ENCODE measurements at places on chromosomes 12 and 14.

DNA sequence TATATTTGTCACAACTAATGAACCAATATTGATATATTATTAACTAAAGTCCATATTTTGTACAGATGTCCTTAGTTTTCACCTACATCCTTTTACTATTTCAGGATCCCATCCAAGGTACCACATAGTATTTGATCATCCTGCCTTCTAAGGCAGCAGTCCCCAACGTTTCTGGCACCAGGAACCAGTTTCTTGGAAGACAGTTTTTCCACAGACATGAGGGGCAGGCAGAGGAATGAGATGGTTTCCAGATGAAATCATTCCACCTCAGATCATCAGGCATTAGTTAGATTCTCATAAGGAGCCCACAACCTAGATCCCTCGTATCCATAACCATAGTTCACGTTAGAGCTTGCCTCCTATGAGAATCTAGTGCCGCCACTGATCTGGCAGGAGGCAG lies 82.8 kb upstream of the BCL2L14 start:
- DNase-seq: no peak

DNA sequence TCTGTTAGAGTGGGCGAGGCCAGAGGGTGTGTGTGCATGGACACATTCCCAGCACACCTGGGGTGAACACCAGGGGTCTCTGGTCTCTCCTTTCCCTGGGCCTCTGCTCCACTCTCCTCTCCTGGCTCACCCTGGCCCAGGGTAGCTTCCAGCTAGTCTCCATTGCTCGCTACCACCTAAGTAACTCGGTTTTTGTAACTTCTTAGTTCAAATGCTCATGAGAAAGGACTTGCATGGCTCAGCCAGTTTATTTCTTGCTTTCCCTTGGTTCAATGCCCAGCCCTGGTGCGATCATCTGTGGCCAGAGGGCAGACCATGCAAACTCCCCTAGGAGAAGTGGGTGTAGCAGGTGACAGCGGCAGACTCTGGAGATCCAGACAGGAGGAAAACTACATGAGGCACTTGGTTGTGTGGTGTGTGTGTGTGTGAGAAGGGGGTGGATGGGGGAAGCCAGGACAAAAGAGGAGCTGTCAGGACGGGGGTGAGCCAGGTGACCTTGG lies 8.9 kb upstream of the ACVR1B start:
- DNase-seq: no peak

GRCh38 chr12:100384559-100384935 lies 27.7 kb downstream of the SLC17A8 start:
- DNase-seq: no peak

GRCh38 chr12:22624548-22624869 lies 462 bp upstream of the ETNK1 start:
- DNase-seq: no peak
